Right cardiac atrium (tissue), 5 donors: ENCODE measurements at places on chromosomes 5 and 9.
A peak's percentile ranks its signal among the peaks of the same experiment; 100 is the strongest.

- no peak for DNase-seq
These were observed 22.1 kb downstream of the URM1 start for GRCh38 chr9:128393145-128393775.

- DNase-seq, result peak; percentile 41
These were observed 24.2 kb upstream of the TMEM250 start for GRCh38 chr9:136142859-136143214.

DNA sequence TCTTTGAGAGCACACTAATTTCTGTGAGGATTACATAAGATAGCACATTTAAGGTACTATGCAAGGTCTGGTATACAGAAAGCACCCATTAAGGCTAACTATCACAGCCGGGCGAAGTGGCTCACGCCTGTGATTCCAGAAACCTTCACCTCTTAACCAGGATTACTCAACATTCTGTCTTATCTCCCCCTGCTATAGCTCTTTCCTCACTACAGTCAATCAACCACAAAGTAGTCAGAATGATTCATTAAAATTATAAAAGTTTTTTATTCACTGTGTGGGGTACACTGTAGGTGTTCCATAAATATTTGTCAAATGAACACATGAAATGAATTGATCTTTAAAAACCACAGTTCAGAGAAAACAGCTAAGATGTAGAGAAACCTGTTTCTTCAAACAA, 48.7 kb downstream of the CHD1 start:
- no peak for DNase-seq

- DNase-seq, result no peak
These were observed 96.1 kb downstream of the F2RL2 start for GRCh38 chr5:76526950-76527583.

GRCh38 chr5:143062379-143062778, 292.2 kb downstream of the ARHGAP26 start:
- no peak for DNase-seq

- no peak for DNase-seq
These were observed 26.2 kb upstream of the SMAD5 start for GRCh38 chr5:136106351-136107031.

GRCh38 chr9:127143920-127144465, 21.6 kb upstream of the ANGPTL2 start:
- DNase-seq, result no peak

- DNase-seq, result peak; percentile 10
These were observed 18.9 kb downstream of the VAV2 start for GRCh38 chr9:133973111-133973790.

GRCh38 chr5:139494256-139494655, 11.7 kb upstream of the STING1 start:
- no peak for DNase-seq

DNA sequence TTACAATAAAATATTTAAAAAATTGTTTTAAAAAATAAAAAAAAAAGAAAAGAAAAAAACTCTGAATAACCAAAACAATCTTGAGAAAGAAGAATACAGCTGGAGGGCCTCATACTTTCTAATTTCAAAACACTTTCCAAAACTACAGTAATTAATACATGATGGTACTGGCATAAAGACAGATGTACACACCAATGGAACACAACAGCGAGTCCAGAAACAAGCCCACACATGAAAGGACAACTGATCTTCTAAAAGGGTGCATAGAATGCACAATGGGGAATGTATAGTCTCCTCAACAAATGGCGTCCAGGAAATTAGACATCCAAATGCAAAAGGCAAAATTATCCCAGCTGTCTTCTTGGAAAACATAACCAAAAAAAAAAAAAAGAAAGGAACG, 99.6 kb downstream of the LURAP1L start:
- no peak for DNase-seq

- no peak for DNase-seq
These were observed 3.7 kb upstream of the ENTPD2 start for GRCh38 chr9:137057545-137057944.

DNA sequence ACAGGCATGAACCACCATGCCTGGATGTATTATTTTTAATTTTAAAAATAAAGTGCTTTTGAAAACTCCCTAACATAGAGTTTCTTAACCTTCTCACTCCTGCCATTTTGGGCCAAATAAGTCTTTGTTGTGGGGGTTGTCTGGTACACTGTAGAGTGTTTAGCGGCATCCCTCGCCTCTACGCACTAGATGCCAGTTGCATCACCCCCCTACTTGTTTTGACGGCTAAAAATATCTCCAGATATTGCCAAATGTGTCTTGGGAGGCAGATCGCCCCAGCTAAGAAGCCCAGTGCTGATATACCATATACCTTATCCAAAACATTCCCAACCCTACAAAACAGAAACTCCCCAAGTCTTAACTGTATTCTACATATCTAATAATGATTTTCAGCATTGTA, 54.6 kb downstream of the SCAI start:
- DNase-seq, result no peak

DNA sequence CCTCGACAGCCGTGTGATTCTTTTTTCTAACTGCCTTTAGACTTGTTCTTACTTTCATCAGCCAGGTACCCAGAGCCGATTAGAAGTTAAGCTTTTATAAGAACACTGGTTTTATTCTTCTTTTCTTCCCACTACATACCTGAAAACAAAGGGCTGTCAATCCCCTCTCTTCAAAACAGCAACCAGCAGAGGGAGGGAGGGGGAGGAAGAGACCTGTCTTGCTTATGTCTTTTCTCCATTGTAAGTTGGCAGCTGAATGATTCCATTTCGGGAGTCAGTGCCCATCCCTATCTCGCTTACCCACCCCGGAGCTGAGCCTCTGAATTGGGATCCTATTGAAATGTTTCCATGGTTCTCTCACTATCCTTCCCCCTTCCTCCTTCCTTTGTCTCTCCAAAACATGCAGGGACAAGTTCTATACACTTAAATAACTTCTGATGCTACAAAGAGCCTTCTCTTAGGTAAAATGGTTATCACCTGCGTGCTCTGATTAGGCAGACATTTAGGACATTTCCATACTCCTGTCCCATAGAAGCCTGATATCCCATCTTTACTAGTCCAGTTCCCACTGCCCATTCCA, 83.9 kb upstream of the WWC1 start:
- no peak for DNase-seq

- DNase-seq, result peak; percentile 31
These were observed 24.0 kb downstream of the TRIP13 start for GRCh38 chr5:916441-917293.
